IMR-90 (cell line): ENCODE measurements at places on chromosomes 5 and 9. TPM values are rescaled to one million over a fixed set of nuclear protein-coding genes. Genes with fewer than 3 reads are reported as not detected.

DNA sequence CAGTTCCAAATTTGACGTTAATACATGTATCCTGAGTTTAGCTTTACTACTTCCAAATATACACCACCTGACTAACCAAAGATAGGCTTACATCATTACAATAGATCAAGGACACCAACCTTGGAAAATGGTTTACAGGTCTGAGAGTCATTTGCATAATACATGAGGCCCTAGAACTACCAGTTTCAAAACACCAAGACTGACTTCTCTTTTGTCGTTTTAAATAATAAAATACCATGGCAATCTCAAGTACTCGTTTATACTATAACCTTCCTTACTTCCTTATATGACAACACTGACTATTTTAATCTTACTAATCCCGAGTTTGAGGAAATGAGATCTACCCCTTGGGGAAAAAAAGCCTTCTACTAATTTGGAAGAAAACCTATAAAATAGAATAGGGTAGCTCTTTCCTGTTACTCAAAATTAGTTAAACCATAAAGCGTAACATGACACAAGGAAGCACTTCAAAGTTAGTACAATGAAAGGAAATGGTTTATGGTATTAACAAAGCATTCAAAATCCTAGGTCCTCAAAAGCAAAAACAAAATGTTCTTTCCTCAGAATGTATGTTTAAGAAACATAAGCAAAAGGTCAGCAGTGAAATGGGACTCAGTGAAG lies 42.1 kb downstream of the UBQLN1 start:
- DNase-seq: no peak

- DNase-seq: peak; percentile 81
These were observed 566.0 kb downstream of the CAAP1 start for GRCh38 chr9:26326563-26326962.

PLAA gene
- 18.1 and 18.2 TPM in 2 replicates for polyA plus RNA-seq

GRCh38 chr5:119795768-119796167 lies 166.4 kb downstream of the FAM170A start:
- DNase-seq: no peak

GRCh38 chr5:117095346-117096332 lies 521.0 kb upstream of the SEMA6A start:
- no peak for DNase-seq

DNA sequence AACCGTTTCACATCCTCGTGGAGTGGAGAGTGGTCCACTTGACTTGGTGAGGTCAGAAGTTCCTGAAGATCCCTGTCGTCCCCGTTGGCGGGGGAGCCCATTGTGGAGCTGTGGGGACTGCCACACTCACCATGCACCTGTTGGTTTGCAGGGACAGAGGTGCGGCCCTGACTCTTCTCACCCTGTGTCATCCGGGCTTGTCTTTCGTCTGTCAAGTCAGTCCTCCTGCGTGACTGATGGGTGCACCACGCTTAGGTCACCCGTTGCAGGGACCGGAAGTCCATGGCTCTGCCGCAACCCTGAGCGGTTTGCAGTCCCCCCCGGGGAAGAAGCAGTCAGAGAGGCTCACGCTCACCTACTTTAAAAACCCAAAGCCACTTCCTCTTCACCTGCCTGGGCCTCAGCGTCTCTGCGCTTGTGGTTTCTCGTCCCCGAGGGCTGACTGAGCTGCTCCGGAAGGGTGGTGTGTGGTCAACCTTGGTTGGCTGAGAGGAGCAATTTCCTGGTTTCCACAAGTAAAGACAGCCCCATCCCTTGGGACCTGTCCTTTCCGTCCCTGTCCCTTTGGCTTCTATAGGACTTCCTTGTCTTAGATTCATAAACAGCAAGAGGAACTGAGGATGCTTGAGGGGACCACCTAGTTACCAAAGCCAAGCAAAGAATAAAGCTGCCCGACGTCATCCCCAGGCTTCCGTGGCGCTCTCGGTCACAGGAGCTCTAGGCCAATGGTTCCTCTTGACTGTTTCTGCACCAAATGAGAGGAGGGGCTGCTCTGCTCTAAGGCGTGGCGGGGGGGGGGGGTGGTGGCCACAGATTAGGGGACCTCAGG lies 53.2 kb downstream of the USP20 start:
- no peak for DNase-seq

GRCh38 chr5:321726-322251 lies 275 bp downstream of the AHRR start:
- DNase-seq: no peak

DNA sequence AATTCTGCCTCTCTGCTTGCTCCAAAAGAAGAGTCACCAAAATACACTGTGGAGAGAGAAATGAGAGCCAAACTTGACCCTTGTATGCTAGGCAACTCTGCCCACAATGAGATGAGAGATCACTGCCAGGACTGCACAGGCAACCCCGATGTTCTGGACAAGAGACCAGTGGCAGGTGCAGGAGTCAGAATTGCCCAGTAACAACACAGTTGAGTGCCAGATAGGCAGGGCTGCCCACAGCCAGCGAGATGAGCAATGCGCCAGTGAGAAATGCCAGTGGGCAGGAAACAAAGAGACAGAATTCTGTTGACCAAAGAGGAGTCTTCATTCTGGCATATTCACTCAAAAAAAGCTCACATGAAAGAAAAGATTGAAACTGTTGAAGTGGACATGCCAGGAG lies 570.7 kb downstream of the CAAP1 start:
- DNase-seq: no peak

DNA sequence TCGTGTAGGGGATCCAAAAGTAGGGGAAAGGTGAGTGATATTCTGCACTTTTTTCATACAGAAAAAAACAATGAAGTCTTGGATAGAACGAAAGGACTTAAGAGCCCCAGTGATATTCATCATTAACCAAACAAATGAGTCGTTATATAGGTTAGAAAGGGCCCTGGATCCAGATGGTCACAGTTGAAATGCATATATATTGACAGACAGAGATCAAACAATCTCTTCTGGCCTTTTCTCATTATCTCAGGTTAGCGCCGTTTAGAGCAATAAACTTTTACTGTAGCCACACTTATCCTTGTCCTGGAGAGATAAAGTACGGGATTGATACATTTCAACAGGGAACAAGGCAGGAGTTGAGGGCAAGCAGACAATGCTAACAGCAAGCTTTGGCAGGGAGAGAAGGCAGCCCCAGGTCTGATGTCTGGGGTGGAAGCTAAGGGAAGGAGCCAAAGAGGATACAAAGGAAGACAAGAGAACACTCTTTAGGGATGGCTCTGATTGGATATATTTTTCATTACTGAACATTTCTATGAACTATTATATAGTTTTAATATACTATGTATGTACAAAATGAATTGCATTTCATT lies 77.0 kb downstream of the LIFR start:
- peak; percentile 28 for DNase-seq

- DNase-seq: peak; percentile 76
These were observed 168.8 kb downstream of the DROSHA start for GRCh38 chr5:31362931-31363568.

CCNH gene
- 36.0 and 37.4 TPM in 2 replicates for polyA plus RNA-seq

IFNA13 gene
- not detected in 2 replicates for polyA plus RNA-seq

GRCh38 chr5:168979135-168979534 lies 321.8 kb downstream of the SLIT3 start:
- DNase-seq: no peak

GRCh38 chr5:101877451-101877850 lies 418.6 kb downstream of the SLCO4C1 start:
- no peak for DNase-seq

MZB1 gene
- polyA plus RNA-seq: not detected in 2 replicates

GRCh38 chr5:15506897-15507296 lies 6.9 kb downstream of the FBXL7 start:
- no peak for DNase-seq

MSMP gene
- polyA plus RNA-seq: not detected in 2 replicates

DNA sequence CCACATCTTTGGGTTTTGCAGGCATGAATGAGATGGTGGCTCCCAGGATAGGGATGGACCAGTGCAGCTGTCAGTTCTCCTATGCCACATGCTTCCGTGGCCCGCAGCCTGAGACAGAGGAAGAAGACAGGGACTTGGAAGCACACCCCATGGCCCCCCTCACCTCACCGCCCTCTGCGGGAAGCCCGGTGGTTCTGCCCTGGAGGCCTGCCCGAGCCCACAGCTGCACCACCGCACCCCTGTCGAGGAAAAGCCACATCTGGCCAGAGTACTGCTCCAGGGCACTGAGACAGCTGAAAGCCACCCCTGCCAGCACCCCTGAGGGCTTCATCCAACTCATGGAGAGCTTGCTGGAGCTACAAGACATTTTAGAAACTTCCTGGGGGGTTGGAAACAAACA lies 7.6 kb upstream of the TRMT10B start:
- no peak for DNase-seq
